Activated T-cell treated with anti-CD3 and anti-CD28 coated beads for 48 hours (primary cell): ENCODE measurements at places on chromosomes 6 and 20.

- no peak for DNase-seq
Measured at GRCh38 chr6:29035951-29036350, 9.0 kb downstream of the OR2W1 start.

GRCh38 chr6:53710788-53711187 lies 45.2 kb upstream of the KLHL31 start:
- no peak for DNase-seq

DNA sequence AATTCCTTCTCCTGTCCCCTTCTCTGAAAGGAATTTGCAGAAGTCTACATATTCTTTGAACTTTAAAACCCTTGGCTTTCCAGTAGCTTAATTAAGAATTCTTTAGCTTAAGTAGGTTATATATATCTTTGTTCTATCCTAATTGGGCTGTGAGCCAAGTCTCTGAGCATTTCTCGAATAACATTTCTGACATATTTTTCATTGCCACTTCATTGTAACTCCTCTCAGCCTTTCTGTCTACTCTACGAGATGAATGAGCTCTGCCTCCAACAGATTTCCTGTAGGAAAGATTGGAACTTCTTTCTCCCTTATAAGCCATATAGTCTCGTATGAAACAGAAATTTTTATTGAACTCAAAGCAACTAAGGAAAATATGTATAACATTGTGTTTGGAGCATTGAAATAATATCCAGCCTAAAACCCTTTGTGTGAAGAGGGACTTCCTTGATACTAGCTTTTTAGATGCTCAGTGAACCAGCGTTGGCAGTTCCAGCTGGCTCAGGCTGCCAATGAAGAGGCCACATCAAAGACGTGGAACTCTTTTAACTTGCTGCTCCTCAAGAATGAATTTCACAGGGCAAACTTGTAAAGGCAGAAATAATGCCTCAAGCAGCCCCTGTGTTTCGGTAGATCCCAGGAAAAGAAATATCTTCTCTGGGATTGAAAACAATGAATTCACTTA lies 87.7 kb upstream of the NOX3 start:
- no peak for DNase-seq

- DNase-seq, result no peak
Measured at GRCh38 chr20:25290646-25291431, 43.0 kb downstream of the PYGB start.

GRCh38 chr6:62192593-62192992 lies 93.4 kb downstream of the KHDRBS2 start:
- no peak for DNase-seq

DNA sequence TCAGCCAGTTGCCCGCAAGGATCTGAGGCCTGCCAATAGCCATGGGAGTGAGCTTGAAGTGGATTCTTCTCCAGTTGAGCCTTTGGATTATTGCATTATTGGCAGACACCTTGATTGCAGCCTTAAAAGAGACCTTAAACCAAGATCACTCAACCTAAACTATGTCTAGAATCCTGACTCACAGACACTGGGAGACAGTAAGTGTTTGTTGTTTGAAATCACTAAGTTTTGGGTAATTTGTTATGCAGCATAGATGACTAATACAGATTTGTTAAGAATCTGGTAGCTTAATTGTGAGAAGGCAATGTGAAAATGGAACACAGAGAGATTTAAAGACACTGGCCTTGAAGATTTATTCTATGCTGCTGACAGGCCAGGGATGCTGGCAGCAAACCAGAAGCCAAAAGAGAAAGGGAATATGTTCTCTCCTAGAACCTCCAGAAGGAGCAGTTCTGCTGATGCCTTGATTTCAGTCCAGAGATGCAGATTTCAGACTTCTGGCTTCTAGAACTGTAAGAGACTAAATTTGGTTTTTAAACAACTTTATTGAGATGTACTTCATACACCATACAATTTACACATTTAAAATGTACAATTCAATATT lies 17.6 kb downstream of the SIRPD start:
- no peak for DNase-seq

- DNase-seq, result no peak
Measured at GRCh38 chr20:44203161-44203560, 7.4 kb downstream of the OSER1 start.

DNA sequence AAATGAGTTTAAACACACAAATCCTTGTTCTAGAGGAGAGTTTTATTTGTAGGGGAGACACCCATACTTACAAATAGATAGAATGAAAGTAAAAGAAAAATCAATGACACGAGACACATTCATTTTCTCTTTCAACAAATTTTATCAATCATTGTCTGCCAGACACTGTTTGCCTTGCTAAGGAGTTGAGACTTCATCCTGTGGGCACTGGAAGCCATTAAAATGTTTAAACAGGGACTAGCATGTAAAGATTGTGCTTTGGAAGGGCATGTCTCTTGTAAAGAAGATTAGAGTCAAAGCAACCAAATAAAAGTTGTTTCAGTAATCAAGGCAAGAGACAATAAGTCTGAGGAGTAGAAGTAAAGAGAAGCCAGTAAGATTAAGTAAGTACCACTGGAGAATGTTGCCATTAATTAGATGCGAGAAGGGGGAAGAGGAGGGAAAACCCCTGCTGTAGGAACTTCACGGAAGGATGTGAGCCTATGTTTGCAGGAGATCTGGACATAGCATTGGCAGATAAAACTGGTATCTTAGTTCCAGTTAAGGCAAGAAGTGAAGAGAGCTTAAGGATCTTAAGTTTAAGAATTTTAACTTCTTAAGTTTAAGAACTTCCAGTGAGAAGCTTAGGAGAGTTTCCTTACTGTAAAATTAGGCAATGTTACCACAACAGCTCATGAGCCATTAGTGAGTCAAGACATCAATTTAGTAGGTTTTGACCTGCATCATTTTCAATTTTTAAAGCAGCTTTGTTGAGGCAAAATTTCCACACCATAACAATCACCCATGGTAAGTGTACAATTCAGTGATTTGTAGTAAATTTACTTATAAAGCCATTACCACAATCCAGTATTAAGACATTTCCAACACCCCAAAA lies 117.0 kb upstream of the UST start:
- no peak for DNase-seq

GRCh38 chr6:137751768-137752560 lies 115.1 kb upstream of the TNFAIP3 start:
- no peak for DNase-seq

GRCh38 chr6:105994118-105994590 lies 92.0 kb upstream of the PRDM1 start:
- no peak for DNase-seq

GRCh38 chr20:991850-992249 lies 10.3 kb downstream of the RSPO4 start:
- DNase-seq, result no peak

DNA sequence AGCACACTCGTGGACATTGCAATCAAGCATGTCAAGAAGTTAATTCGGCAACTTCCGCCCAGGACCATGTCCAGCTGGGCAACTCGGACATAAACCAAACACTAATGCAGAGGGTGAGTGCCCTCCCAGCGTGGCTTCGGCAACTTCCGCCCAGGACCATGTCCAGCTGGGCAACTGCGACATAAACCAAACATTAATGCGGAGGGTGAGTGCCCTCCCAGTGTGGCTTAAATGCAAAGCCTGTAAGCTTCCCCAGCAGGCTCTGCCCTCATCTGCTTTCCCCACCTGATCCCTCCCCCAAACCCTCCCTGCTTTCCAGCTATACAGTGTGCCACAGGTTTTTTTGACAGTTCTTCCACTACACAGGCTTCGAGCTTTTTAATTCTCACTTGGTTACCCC lies 143.4 kb downstream of the PXDC1 start:
- DNase-seq, result no peak

DNA sequence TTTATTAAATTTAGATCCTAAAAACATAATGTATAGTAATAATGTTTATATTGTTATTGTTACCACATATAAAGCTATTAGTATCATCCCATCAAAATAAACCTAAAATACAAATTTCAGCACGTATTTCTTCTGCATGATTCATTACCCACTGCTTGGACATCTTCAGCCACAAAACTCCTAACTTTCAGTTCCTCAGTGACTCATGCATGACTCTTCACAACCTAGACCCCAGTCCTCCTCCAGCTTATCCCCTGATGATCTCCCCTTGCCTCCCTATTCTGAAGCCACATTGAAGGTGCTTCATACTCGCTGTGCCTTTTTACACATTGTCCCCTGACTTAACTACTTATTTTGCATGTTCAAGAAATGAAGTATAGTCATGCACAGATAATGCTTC lies 11.2 kb upstream of the GPRC6A start:
- no peak for DNase-seq

- DNase-seq, result no peak
Measured at GRCh38 chr6:153062516-153062915, 60.0 kb upstream of the MTRF1L start.

DNA sequence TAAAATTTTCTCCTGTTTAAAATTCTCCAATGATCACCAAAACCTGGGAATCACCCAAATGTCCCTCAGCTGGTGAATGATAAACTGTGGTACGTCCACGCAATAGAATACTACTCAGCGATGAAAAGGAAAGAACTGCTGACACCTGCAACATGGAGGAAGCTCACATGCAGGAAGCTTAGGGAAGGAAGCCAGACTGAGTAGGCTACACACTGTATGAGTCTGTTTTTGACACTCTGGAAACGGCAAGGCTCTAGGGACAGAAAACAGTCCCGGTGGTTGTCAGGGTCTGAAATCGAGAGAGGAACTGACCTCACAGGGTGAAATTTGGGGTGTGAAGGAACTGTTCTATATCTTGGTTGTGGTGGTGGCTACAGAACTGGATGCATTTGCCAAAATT lies 25.2 kb upstream of the TLDC2 start:
- DNase-seq, result no peak
